A549 treated with AZD2906 at 1 μM for 4 hours (cell line): ENCODE measurements at places on chromosomes 1 and 21. TPM values are rescaled to one million over a fixed set of nuclear protein-coding genes. Genes with fewer than 3 reads are reported as not detected.

LHX4 gene
- 0.32 to 0.46 TPM (median 0.33 TPM) in 5 replicates for total RNA-seq

SLC5A9 gene
- total RNA-seq, result 0.05 TPM in 1 of 5 replicates, not detected in the others

FLAD1 gene
- 38.0 to 45.6 TPM (median 44.1 TPM) in 5 replicates for total RNA-seq

OR2T29 gene
- total RNA-seq, result not detected in 5 replicates

TFF3 gene
- total RNA-seq, result not detected in 5 replicates
